Kidney (tissue), 22 donors: ENCODE measurements at places on chromosomes 2 and 18. TPM values are rescaled to one million over a fixed set of nuclear protein-coding genes. Genes with fewer than 3 reads are reported as not detected.

DNA sequence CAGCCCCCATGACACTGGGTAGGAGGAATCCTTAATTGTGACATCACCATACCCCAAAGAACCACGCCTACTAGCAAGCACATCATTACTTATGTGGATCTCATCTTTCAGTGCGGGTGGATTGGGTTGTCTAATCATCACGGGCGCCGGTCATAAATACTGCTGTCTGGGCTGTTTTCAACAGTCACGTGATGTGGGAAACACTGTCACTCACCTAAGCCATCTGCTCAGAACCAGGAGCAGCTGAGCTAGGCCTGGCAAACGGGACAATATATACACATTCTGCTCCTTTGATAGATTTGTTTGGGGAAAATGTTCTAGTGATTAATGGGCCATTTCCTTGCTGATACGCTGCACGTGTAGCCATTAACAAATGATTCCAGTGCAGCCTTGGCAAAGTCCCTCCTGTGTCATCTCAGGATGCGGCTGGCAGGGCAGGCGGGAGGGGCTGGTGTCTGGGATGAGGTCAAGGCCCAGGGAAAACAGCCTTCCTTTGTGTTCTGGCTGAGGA is 145.9 kb upstream of the COPS8 start:
- no peaks in the 10 kb centered on the region for H3K4me1 ChIP-seq
- peak; percentile 83 for DNase-seq
- no peak overlapping the region for H3K4me3 ChIP-seq
- H3K27me3 ChIP-seq: no peaks in the 10 kb centered on the region

DNA sequence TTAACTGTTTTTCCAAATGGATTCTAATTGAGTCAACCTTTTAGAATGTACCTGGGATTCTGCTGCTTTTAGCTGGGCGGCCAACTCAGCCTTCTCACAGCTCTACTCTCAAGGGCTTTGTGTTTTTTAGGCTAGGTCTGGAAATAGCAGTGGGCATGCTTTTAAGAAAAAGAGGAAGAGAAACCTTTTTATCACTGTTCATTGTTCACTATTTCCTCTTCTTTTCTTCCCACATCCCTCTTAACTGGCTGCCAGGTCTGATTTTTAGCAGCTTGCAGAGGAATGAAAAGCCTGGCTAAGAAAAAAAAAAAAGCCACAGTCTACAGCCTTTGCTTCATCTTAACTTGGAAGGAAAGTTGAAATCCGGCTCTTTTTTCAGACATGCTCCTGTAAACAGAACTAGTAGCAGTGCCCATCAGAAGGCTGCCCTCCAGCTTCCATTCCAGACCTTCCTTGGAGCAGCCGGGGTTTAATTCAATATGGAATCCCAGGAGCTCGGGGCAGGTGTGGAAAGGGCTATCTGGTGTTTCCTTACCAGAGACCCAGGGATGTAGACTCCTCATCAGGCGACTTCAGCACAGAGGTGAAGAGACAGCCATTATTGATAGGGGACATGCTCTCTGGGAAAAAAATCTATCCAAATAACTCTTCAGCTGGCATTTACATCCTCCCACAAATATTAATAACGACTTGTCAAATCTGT is 230.7 kb downstream of the MYO3B start:
- H3K36me3 ChIP-seq: no peaks in the 10 kb centered on the region
- no peaks in the 10 kb centered on the region for H3K27me3 ChIP-seq
- no peak for DNase-seq
- H3K4me1 ChIP-seq: no peaks in the 10 kb centered on the region

DNA sequence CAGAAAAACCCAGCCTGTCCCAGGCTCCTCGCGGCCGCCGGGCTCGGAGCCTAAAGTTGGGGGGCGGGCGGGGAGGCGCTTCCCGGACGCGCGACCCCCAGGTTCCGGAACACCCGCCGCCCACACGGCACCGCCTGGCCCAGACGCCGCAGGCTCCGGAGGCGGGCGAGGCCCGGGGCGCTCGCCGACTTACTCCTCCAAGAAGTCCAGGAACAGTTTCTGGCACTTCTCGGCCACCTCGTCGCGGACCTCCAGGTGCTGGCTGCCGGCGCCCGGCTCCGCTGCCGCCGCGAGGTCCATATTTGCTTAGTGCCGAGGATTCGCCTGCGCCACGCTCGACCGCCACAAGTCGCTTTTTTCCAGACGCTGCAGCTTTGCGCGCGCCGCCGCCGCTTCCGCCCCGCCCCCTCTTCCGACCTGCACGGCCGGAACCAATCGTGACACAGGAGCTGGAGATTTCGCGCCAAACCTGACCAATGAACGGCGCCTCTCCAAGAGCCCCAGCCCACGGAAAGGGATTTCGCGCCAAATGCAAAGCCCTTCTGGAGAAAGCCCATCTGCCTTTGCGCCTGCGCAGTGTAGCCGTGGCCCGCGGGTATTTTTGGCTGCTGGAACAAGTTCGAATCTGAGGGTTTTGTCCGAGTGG is at the start of gene MCM6:
TSS of gene MCM6 (minus strand) at position 378 of the 646 bp plus-strand sequence. CDS start at position 300, 78 bp downstream.
- H3K4me1 ChIP-seq: no peaks in the 10 kb centered on the region
- H3K27ac ChIP-seq: peak within 1 kb of the TSS; percentile 59
- no peaks in the 10 kb centered on the region for H3K27me3 ChIP-seq
- H3K36me3 ChIP-seq: no peaks in the 10 kb centered on the region

- no peak for DNase-seq
- no peak overlapping the region for H3K4me3 ChIP-seq
- H3K27ac ChIP-seq: no peak overlapping the region
- H3K36me3 ChIP-seq: no peaks in the 10 kb centered on the region
- H3K27me3 ChIP-seq: no peaks in the 10 kb centered on the region
Measured at GRCh38 chr2:38653380-38653714, 12.6 kb upstream of the GALM start.

DNA sequence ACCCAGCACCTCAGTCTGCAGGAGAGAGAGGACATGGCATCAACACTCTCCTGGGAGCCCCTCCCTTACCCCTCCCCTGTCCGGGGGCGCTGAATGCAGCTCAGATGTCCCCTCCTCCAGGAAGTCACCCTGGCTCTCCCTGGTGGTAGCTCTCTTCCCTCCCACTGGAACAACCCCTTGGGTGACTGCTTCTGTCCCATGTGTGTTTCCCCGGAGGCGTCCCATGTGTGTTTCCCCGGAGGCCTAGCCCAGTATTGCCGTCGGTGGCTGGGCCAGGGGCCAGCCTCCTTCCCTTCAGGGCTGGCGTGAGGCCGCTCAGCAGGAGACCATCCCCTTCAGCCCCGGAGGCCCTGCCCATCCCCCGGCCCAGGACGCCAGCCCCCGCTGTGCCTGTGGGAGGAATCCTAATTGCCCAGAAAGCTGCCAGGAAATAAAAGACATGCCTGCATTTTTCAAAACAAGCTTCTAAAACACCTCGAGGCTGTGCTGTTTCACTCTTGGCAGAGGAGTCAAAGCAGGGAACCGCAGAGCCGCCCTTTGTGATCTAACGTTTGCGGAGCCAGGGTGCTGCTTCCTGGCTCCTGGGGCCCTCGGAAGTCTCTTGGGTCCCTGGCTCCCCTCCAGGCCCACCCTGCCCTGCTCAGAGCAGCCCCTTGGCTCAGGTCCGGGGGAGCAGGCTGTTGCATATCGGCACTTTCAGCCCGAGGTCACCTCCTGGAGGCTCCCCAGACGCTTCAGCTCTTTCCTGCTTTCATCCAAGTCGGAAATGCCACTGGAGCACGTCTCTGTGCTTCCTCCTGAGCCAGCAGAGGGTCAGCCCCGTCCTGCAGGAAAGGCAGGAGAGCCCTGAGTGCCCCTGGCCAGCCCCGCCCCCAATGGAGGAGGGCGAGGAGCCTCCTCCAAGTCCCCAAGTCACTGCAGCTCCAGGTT is 11.4 kb downstream of the SNED1 start:
- peaks cover 22% of the 10 kb centered on the region for H3K4me1 ChIP-seq
- peak; percentile 76 for DNase-seq
- no peak overlapping the region for H3K27ac ChIP-seq
- no peaks in the 10 kb centered on the region for H3K27me3 ChIP-seq
- no peak overlapping the region for H3K4me3 ChIP-seq
- no peaks in the 10 kb centered on the region for H3K36me3 ChIP-seq

GRCh38 chr2:62920070-62920469 is 130.6 kb upstream of the OTX1 start:
- H3K36me3 ChIP-seq: peaks cover 3% of the 10 kb centered on the region
- no peak overlapping the region for H3K27ac ChIP-seq
- H3K4me3 ChIP-seq: no peak overlapping the region
- no peaks in the 10 kb centered on the region for H3K4me1 ChIP-seq
- DNase-seq: no peak

DNA sequence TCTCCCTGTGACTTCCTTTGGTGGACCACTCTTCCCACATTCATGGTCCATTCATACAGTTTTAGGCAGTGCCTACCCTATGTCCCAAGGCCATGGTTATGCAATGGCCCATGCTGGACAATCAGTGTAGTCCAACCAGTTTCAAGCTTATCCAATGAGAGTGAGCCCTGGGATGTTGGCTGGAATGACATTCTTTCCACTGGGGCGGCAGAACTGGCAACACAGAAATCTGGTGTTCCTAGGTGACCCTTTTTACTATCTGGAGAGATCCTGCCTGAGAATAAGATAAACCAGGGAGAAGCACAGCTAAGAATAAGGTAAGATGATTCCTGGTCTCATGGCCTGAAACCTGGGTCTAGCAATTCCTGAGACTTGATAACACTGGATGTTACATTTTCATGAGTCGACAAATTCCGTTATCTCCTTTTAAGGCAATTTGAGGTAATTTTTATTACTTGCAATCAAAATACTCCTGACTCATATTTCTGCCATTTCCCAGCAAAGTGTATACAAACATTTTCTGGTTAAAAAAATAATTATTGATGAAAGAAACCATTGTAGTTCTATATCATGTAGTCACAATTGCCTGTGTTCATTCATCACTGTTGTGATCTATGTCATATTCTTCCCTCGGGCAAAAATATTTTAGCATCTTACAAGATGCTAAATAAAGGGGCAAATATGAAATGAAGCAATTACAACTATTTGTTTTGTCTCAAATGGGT is 271.5 kb upstream of the LYPD1 start:
- no peak for DNase-seq
- H3K27ac ChIP-seq: no peak overlapping the region
- H3K36me3 ChIP-seq: no peaks in the 10 kb centered on the region
- H3K4me3 ChIP-seq: no peak overlapping the region
- no peaks in the 10 kb centered on the region for H3K27me3 ChIP-seq

DNA sequence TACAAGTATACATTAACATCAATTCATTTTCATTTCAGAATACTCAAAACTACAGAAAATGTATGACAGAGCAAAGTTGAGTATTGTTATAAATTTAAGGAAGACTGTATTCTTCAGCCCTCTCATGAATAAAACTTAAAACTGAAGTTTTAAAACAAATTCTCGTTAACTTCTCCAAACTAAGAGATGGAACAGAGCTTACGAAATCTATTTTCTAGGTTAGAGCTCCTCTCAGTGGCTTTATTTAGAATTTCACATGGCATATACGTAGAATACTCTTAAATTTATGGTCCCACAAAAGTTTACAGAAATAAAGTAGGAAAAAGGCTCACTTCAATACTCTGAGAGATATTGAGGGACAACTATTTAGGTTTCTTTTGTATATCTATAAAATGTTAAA is 612.1 kb downstream of the KCNJ3 start:
- no peak overlapping the region for H3K27ac ChIP-seq
- DNase-seq: peak; percentile 21
- no peaks in the 10 kb centered on the region for H3K4me1 ChIP-seq

- DNase-seq: no peak
- no peaks in the 10 kb centered on the region for H3K27me3 ChIP-seq
- no peak overlapping the region for H3K4me3 ChIP-seq
- no peak overlapping the region for H3K27ac ChIP-seq
- no peaks in the 10 kb centered on the region for H3K4me1 ChIP-seq
Measured at GRCh38 chr18:41747723-41748242, 207.3 kb upstream of the PIK3C3 start.

Gene RND3
- total RNA-seq: 26.1 TPM

Gene PDE11A
- 0.82 TPM for total RNA-seq

Gene PRKAG3
- not detected for total RNA-seq

Gene AKAIN1
- not detected for total RNA-seq

Gene MDH1B
- total RNA-seq: 8.1 TPM

Gene KANSL1L
- total RNA-seq: 65.4 TPM

Gene DLX2
- total RNA-seq: not detected

Gene GPR75
- total RNA-seq: 2.4 TPM

Gene CNDP1
- 1.4 TPM for total RNA-seq
